ENCODE measurements at places on chromosomes 13 and 19.
A peak's percentile ranks its signal among the peaks of the same experiment; 100 is the strongest.

DNA sequence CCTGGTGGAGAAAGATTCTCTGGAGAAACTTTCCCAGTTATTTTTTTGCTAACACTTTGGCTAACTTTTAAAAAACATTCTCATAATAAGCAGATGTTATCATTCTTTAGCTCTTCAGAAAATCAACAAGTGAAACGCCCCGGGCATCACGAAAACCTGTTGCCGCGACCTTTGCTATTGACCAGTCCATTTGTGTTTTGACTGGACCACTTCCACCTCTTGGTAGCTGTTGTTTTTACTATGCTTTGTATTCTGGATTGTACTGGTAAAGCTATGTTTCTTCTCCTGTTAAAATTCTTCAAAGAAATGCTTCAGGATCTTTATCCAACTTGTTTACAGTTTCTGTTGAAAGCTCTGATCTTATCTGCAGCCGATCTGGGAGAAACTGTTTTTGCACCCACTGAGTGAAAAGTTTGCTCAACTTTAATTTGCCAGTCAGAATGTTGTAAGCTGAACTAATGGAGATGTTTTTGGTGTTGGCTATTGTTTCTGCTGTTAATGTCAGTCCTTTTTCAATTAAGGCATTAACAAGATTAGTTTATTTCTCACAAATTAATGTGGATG lies 23.3 kb downstream of the UFM1 start:
- no peak for DNase-seq

GRCh38 chr13:92864584-92865284 lies 361.9 kb upstream of the GPC6 start:
- no peak for DNase-seq

DNA sequence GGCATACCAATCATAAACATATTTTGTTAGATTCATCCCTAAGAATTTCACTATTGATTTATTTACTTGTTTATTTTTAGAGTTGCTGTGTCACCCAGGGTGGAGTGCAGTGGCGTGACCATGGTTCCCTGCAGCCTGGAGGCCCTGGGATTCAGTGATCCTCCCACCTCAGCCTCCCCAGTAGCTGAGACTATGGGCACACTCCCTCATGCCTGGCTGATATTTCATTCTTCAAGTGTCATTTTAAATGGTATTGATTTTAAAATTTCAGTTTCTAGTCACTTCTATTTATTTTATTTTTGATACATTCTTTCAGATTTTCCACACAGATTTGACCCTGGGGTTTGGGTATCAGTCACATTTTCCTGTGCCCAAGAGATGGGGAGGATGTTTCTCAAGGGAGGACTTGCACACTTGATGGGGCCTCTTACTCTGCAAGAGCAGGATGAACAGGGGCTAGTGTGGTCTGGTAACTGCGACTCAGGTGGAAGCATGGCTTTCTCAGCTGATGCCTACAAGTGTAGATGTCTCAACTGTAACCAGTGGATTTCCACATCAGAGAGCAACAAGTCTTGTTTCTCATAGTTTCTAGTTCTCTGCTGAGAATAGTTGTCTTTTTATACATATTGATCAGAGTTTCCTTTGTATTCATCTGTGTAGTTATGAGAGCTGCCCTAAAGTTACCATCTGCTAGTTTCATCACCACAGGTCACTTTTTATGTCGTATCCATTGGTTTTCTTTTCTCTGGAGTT lies 40.2 kb downstream of the CCNE1 start:
- DNase-seq, result no peak

DNA sequence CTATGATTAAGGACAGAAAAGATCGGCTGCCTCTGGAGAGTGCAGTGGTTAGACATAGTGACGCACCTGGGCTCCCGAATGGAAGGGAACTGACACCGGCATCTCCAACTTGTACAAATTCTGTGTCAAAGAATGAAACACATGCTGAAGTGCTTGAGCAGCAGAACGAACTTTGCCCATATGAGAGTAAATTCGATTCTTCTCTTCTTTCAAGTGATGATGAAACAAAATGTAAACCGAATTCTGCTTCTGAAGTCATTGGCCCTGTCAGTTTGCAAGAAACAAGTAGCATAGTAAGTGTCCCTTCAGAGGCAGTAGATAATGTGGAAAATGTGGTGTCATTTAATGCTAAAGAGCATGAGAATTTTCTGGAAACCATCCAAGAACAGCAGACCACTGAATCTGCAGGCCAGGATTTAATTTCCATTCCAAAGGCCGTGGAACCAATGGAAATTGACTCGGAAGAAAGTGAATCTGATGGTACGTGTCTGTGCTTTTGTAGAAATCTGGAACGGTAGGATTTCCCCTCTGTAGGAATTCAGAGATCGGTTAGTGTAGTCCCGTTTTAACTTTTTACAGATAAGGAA lies 16.9 kb downstream of the ERCC5 start:
- no peak for DNase-seq

GRCh38 chr13:61277586-61278276 lies 137.9 kb downstream of the PCDH20 start:
- no peak for DNase-seq

- peak; percentile 58 for DNase-seq
These were observed 278.5 kb upstream of the HTR2A start for GRCh38 chr13:47175172-47175866.

GRCh38 chr13:99312493-99312883 lies 5.3 kb upstream of the GPR183 start:
- DNase-seq, result peak; percentile 81

DNA sequence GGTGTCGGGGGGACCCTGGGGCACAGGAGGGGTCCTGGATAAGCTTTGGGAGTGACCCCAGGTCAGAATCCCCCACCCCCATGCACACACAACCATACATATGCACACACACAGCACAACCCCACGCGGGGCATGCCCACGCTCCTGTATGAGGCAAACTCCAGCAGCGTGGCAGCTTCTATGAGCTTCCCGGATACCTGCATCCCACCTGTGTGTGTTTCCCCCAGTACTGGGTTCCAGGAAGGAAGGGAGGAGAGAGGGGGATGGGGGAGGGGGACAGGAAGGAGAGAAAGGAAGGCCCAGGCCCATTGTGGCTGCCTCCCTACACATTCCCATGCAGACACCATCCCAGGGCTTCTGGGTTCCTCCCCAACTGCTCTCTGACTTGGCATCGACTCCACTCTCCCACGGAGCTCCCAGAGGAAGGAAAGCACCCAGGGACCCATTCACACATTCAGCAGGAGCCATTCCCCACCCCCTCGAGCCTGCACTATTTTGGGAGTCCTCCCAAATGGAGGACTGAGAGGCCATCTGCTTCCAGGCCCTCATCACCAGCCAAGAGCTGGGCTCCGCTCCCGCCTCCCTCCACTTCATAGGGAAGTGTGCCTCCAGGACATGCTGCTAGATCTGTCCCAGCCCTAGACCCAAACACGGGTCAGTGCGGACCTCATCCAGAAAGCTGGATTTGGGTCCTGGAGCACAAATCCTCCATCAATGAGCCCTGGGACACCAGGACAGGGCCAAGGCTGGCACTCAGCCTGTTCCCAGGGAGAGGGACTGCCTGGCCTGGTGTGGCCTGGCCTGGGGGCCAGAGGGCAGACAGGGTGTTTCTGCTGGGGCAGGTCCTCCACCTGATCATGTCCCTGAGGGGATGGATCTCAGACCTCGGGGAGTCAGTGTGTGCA lies 13.2 kb downstream of the PRR36 start:
- no peak for DNase-seq

GRCh38 chr19:53492153-53492552 lies 24.6 kb downstream of the ZNF813 start:
- no peak for DNase-seq

GRCh38 chr13:92805766-92806165 lies 420.8 kb upstream of the GPC6 start:
- DNase-seq, result no peak

DNA sequence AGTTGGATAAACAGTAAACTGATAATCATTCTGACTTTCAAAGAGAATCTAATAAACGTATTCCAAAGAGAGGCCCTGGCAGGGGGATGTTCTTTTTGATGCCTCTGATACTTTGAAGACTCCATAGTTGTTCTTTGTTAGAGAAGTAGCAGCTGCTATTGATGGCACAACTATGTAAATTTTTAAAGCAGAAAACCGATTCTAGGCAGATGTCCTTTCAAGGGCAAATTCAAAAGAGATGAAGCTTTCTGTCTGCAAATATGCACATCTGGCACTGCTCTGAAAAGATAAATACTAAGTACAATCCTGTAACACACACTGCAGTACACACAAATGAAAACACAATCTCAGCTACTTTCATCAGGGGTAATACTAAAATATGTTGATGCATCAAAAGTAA lies 250.1 kb downstream of the VWA8 start:
- DNase-seq, result no peak

DNA sequence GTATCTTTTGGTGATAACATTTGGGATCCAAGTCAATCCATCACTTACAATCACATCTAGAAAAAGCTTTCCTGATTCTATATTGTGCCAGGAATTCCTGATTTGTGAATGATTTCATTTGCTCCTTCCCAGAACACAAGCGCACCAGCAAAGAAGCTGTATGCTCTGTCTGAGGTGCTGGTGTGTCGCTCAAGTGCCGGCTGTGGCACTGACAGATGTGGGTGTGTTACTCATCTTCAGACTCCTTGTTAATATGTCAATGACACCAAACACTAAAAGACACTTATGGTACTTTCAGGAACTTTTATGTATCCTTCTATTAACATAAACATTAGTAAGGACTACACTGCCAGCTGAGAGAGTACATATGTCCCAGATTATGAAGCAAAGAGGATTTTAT lies 429.1 kb downstream of the ITGBL1 start:
- no peak for DNase-seq

DNA sequence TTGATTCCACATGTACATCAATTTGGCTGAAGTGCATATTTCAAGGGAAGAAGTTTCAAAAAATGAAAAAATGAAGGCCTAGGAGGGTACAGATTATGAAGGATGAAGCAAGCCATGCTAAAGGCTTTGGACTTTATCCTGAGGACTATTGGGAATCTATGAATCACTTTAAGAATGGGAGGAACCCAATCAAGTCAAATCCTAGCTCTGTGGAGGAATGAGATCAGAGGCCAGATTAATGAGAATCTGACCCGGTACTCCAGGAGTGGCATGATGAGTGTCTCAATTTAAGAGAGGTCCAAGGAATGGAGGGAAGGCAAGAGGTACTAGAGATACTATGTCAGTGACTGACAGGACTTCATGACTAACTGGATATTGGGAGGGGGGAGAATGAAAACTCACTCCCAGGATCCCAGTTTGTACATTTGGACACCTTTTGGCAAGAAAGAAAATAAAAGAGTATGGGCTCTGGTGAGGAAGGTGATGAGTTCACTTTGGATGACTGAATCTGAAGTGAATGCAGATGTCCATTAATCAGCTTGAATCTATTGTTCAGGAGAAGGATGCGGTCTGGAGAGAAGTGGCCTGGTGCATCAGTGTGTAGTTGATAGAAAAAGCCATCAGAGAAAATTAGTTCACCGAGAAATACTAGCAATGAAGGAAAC lies 349.0 kb downstream of the EFNB2 start:
- no peak for DNase-seq

DNA sequence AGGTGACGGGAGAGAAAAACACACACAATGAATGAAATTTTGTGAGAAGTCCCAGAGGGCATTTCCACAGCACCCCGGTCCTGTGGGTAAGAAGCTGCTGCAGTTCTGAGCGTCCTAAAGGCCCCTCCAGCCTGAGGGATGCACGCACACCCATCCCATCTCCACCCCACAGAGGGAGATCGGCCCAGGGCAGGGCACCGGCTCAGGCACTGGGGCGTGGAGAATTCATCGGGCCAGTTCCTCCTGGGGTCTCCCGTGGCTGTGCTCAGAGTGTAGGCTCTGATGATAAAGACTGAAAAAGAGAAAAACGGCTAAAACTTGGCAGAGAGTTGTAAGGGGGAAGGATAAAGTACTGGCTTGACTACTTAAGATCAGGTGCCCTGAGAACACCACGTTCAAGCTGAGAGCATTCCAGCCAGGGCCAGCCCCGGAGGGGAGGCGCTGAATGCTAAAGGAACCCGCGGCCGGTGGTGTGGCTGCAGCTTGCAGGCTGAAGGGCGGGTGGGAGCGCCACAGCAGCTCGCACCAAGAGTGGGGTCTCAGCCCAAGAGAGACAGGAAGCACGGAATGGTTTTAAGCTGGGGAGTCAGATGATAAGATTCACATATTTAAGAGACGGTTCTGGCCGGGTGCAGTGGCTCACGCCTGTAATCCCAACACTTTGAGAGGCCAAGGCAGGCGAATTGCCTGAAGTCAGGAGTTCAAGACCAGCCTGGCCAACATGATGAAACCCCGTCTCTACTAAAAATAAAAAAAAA lies 121.9 kb upstream of the SPACA7 start:
- no peak for DNase-seq

- no peak for DNase-seq
These were observed 37.9 kb upstream of the SEMA6B start for GRCh38 chr19:4597278-4597974.

DNA sequence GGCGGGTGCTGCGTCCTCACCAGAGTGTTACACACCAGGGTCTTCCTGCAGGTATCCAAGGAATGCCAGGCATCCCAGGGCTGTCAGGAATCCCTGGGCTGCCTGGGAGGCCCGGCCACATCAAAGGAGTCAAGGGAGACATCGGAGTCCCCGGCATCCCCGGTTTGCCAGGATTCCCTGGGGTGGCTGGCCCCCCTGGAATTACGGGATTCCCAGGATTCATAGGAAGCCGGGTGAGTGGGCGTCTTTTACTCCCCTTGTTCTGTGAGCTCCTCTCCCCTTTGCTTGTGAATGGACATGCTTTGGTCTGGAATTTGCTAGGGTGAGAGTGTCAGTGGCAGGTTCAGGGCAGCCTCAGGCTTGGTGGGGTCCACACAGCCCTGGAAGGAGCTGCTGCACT lies 75.9 kb downstream of the RAB20 start:
- DNase-seq, result no peak

GRCh38 chr13:31029102-31029501 lies 96.6 kb downstream of the TEX26 start:
- no peak for DNase-seq

DNA sequence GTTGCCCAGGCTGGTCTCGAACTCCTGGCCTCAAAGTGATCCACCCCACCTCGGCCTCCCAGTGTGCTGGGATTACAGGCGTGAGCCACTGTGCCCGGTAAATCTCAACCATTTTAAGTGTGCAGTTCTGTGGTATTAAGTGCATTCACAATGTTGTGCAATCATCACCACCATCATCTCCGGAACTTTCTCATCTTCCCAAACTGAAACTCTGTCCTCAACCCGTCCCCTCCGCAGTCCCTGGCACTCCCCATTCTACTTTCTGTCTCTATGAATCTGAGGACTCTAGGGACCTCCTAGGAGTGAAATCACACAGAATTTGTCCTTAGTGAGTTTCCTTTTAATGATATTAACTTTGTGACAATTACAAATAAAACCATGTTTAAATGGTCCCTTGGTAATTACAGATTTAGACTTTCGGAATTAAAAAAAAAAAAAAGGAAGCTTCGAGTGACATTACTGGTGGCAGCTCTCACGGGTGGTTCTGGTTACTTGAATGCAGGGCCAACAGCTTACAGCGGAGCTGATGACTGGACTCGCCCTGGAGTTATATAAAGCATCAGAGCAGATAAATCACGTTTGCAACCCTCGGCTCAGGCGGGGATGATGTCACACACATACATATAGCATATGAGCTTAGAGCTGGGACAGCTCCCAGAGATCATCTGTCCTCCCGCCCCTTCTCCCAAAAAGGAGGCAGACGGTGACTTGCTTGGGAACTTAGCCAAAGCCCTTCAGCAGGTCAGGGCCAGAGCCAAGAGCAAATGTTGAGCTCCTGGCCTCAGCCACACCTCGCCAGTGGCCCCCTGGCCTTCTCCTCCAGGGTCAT lies 89.8 kb downstream of the ZNF557 start:
- no peak for DNase-seq

- DNase-seq, result no peak
These were observed 49.0 kb downstream of the TNFRSF19 start for GRCh38 chr13:23619068-23619855.

- DNase-seq, result peak; percentile 90
These were observed 48.0 kb downstream of the COMP start for GRCh38 chr19:18742838-18743783.

- no peak for DNase-seq
These were observed 65.6 kb downstream of the CELF5 start for GRCh38 chr19:3289971-3290569.
